ENCODE measurements at places on chromosomes 6 and 20.

DNA sequence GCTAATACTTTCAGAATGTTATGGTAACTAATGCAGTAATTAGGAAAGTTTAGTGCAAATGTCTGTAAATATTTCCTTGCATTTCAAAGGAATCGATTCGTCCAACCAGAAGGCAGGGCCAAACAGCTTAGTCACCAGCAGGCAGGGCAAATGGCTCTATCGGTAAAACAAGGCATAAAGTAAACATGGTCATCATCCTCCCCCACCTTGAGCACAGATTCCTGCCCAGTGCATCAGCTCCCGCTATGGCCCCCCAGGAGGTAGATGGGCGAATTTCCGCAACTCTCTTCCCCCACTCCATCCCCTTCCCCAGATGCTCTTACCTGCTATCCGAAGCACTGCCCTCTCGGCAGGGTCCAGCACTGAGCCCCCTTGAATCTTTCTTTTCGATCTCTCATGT, 103.8 kb upstream of the BEND6 start:
- no peak for DNase-seq

- DNase-seq: no peak
Observed at GRCh38 chr6:87753131-87753685, 51.2 kb upstream of the AKIRIN2 start.

- no peak for DNase-seq
Observed at GRCh38 chr6:3007571-3007970, 7.9 kb downstream of the NQO2 start.

GRCh38 chr6:139278190-139278589, 13.6 kb downstream of the TXLNB start:
- no peak for DNase-seq

GRCh38 chr20:20201124-20201523, 148.8 kb downstream of the CFAP61 start:
- DNase-seq: no peak

- no peak for DNase-seq
Observed at GRCh38 chr6:106539936-106540335, 89.4 kb downstream of the RTN4IP1 start.

DNA sequence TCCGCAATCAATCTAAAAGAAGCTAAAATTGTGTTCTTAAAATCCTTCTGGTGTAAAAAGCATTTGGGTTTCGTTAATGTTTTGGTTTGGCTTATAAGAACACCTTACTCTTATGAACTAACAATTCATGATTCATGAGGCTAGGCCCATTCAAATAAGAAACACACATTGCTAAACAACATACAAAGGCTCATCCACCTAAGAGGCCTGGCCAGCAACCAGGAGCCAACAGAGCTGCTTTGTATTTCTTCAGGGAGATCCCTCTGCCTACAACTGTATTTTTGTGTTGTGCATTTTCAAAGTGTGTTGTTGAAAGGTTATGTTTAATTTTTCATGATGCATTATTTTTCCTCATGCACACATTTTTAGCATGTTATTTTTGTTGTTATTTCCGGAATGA, 98.6 kb downstream of the PTPRK start:
- DNase-seq: no peak

GRCh38 chr6:14074476-14075094, 43.0 kb upstream of the CD83 start:
- DNase-seq: no peak

- no peak for DNase-seq
Observed at GRCh38 chr6:72716916-72717315, 95.1 kb downstream of the KCNQ5 start.

Data from RKO (cell line).